ENCODE measurements at places on chromosomes 6 and 20.

DNA sequence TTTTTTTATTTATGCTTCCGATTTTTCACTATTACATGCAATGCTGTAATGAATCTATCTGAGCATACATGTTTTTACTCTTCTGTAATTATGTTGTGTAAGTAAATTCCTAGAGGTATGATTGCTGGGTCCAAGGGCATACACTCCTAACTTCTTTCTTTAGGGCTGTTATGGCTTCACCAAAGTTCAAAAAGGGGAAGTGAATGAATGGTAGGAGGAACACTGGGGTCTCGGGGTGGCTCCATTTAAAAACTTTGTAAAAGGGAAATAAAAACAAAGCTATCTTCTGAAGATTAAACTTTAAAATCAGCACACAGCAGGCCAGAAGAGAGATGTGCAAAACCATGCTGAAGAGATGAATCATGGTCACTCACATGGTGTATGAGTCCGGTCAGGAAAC is 289.1 kb upstream of the SUPT3H start:
- no peak for DNase-seq

- DNase-seq: no peak
Observed at GRCh38 chr6:66210964-66211363, 503.9 kb upstream of the EYS start.

- no peak for DNase-seq
Observed at GRCh38 chr20:53141201-53142050, 169.3 kb downstream of the TSHZ2 start.

DNA sequence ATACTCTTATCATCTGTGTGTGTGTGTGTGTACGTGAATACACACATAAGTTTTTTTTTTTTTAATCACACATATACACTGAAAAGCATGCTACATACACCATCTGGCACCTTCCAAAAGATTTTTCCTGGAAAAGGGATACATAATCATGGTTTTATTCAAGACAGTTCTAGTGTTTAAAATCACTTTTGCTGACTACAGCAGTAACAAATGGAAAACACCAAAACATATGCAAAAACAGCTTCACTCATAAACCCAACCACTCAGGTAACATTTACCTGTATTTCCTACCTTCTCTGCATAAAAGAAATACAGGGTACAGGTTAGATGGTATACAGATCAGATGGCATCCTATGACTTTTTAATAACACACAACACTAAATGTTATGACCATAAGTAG is 2.5 kb downstream of the SNX14 start:
- no peak for DNase-seq

DNA sequence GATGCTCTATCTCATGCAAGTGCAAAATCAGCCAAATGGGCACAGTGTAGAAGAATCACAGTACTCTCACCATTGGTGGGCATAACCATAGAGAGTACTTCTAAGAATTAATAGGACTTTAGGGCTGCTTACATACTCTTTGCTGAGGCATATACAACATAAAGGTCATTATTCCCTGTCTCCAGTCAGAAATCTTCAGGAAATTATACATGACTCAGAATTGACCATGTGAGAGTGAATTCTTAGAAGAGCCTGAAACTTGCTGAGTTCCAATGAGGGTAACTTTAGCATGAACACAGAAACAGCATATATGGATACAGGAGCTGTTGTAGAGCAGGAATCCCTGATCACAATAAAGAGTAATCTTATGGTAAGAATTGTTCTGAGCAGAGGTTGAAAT is 498.7 kb downstream of the TENT5A start:
- no peak for DNase-seq

DNA sequence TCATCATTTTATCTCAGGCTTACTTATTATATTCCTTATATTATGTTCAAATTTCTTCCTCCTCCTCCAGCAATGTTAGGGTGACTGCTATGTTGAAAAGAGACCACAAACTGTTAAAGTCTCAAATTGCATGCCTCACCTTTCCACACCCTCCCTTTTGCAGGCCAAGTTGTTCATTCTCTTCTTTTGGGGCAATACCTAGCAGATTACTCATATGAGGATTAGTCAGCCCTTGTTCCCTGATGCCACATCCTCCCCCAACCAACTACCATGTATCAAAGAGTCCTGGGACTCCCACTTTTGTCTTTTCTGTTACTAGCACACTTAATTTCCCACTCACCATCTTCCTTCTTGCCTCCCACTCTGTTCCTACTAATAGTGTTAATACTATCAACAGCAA is 434.7 kb downstream of the BCKDHB start:
- DNase-seq: no peak

- DNase-seq: no peak
Observed at GRCh38 chr6:136511397-136511796, 38.8 kb downstream of the MAP7 start.

GRCh38 chr6:76814496-76815458 is 648.5 kb downstream of the HTR1B start:
- DNase-seq: no peak

GRCh38 chr6:157276134-157276532 is 47.2 kb downstream of the TMEM242 start:
- DNase-seq: no peak

- no peak for DNase-seq
Observed at GRCh38 chr6:158439255-158439654, 120.6 kb upstream of the TMEM181 start.

DNA sequence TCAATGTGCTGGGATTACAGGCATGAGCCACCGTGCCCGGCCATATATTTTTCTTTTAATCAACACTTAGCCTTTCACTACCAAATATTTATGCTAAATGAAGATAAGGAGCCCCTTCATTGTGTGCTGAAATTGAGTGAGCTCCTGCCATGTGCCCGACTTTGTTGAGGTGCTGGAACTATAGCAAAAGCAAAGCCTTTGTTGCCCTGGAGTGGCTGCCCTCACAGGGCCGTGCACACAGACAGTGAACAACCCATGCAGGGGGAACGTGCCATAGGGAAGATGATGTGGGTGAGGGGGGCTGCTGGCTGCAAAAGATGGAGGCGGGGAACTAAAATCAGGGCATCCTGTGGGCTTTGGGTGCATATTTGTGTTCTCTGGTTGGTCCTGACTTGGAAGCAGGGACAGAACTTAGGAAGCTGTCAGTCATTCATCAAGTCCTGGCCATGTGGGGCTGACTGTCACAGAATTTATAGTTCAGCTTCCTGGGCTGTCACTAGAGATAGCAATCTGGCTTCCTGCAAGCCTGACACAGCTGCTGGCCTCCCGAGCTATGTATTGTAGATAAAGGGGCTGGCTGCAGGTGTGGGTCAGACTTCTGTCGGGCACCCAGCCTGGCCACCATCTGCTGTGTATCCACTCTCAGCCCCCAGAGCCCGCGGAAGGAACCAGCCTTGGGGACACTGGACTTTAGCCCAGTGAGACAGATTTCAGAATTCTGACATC is 56.8 kb upstream of the MPC1 start:
- no peak for DNase-seq

GRCh38 chr6:42367353-42368011 is 84.2 kb downstream of the TRERF1 start:
- DNase-seq: no peak

DNA sequence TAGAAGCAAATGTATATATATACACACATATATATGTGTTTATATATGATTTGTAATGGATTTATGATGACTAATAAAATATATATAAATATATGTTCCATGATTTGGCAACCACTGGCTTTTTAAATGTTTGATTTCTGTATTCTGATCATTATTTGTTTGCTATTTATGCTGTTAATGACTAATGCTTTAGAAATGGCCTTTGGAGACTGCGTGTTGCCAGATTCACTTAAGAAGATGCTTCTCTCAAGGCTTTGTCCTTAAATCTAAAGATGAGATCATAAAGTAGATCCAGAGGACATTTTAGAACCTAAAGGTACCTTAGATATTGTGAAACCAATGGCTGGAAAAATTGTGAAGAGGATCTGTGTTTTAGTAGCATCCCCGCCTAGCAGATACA is 116.0 kb upstream of the SUPT3H start:
- no peak for DNase-seq

DNA sequence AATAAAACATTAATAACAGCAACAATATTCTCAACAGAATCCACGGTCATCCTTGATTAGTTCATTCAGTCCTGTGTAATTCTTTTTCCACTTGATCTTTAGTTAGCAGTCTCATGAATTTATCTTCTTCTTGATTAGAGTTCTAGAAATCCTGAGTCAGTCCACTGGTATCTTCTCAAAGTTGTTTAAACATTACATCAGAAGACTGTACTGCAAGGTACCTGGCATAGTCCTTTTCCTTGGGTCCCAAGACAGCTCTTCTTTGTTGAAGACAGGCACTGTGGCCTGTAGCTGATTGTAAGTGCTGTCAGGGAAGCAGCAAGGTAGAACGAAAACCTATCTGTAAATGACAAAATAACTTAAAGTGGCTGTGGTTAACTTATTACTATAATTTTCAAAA is 11.8 kb downstream of the MAP3K4 start:
- DNase-seq: no peak

DNA sequence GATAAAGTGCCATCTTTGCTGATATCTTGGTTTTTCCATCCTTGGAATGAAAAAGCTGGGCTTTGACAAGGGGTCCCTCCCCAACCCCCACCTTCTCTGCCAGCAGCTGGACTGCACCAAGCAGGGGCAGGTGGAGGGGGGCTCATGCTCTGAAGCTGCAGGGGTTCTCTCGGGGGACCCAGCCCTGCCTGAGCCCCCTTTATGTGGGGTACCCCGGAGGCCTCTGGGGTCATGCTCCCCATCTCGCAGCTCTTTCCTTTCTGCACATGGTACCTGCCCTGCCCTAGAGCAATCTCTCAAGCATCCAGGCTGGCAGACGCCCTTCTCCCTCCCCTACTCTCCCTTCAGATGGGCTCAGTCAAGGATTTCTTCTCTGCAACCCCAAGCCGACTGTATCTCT is 146.7 kb upstream of the PTPN1 start:
- no peak for DNase-seq

DNA sequence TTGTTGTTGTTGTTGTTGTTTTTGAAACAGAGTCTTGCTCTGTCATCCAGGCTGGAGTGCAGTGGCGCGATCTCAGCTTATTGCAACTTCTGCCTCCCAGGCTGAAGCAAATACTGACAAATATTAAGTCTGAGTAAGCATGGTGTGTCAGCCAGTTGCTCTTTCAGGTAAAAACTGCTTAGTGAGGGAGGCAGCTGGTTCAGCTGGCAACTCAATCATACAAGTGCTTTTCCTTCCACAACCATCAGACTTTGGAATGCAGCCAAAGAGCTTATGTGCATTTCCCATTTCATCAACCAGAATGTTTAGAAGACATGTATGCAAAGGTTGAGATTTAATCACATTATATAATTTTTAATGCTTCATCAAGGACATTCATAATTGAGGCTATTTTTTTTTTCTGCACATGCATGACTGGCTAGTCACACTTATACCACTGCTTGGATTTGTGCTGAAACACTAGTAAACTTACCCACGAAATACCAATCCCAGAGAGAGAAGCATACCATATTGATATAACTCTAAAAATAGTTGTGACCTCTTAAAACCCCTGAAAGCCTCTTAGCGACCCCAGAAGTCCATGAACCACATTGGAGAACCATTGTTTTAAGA is 56.0 kb downstream of the CLIC5 start:
- DNase-seq: peak; percentile 28

DNA sequence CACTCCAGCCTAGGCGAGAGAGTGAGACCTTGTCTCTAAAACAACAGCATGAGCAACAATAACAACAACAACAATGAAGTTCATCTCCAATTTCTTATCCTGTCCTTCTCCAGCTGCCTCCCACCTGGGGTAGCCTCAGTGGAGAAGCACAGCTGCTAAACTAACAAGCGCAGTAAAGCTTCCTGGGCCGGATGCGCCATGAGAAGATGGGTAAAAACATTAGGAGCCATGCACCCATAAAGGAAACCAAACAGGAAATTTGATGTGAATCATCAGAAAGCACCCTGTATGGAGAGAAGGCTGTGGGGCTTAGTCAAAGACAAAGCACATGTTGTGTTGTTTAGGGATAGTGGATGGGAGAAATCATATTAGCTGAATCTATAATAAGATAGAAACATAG is 61.1 kb upstream of the CCN6 start:
- no peak for DNase-seq

DNA sequence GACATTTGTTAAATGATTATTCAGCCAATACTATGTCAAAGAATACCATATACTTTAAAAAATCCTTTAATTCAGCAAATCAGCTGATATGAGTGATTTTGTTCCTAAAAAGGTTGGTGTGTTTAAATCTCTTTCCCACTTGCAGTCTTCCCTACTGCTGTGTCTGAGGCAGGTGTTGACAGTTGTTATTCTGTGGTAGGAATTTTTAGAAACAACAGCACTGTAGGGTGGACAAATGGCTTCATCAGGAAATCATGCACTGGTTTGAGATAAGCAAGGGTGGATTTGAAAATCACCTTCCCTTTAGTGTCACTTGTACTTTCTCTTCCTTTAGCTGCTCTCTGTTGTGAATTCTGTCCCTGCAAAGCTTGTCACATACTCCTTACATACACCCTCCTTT is 213.7 kb upstream of the SGK1 start:
- no peak for DNase-seq

DNA sequence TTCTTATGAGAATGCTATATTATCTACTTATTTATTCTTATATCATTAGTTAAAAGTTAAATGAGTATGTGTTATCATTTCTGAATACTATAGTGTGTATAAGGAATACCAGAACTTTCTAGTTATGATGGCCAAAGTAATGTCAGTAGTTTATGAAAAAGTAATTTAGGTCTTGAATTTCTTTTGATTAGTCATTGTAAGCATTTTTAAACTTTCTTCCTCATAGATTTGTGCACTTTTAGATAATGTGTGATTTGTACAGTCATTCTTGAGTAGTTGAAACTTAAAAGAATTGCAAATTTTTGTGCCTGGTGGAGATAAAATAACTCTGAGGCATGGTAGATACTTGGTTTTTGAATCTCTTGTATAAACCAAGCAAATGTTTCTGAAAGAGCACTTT is 311.3 kb downstream of the CDKAL1 start:
- no peak for DNase-seq

GRCh38 chr6:36825994-36826393 is 13.2 kb downstream of the CPNE5 start:
- no peak for DNase-seq

GRCh38 chr6:165986914-165987482 is 180.7 kb downstream of the TBXT start:
- no peak for DNase-seq

GRCh38 chr6:107179004-107179403 is 63.7 kb upstream of the BEND3 start:
- peak; percentile 22 for DNase-seq

- no peak for DNase-seq
Observed at GRCh38 chr6:19866985-19867627, 29.9 kb downstream of the ID4 start.

DNA sequence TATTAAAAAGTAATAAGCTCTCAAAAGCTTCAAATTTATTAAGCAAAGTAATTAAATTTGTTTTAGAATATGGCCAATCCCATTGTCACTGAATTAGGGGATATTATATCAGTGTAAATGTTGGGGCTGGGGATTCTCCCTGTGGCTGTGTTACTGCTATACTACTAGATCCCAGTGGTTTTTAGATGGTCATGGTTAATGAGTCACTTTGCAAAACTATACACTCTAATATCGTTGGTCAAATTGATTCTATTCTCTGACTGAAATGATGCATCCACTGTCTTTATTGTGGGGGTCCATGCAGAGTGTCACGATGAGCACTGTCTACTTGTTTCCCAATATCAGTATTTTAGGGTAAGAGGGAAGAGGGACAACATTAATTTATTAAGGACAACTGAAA is 336.9 kb upstream of the PREP start:
- no peak for DNase-seq

All from SK-N-MC (cell line).